Osteocyte (in vitro differentiated cells): ENCODE measurements at places on chromosomes 16 and 17. TPM values are rescaled to one million over a fixed set of nuclear protein-coding genes. Genes with fewer than 3 reads are reported as not detected.

GRB7 gene
- 0.94 and 1.2 TPM in 2 replicates for total RNA-seq

GAS7 gene
- 18.1 and 18.4 TPM in 2 replicates for total RNA-seq

HOXB7 gene
- not detected in 2 replicates for total RNA-seq

COPZ2 gene
- total RNA-seq = 49.4 and 53.4 TPM in 2 replicates

GRCh38 chr17:13240851-13241250 is 223.0 kb upstream of the ELAC2 start:
- H3K27ac ChIP-seq = no peak overlapping the region
- peaks cover 17% of the 10 kb centered on the region for H3K27me3 ChIP-seq
- no peaks in the 10 kb centered on the region for H3K4me1 ChIP-seq

- peaks cover 32% of the 10 kb centered on the region for H3K36me3 ChIP-seq
- DNase-seq = no peak
- peak overlapping the region; percentile 40 for H3K4me3 ChIP-seq
- peaks cover 84% of the 10 kb centered on the region for H3K4me1 ChIP-seq
- no peaks in the 10 kb centered on the region for H3K27me3 ChIP-seq
- peak overlapping the region; percentile 95 for H3K27ac ChIP-seq
Observed at GRCh38 chr17:64213995-64214811, 48.9 kb downstream of the TEX2 start.

DNA sequence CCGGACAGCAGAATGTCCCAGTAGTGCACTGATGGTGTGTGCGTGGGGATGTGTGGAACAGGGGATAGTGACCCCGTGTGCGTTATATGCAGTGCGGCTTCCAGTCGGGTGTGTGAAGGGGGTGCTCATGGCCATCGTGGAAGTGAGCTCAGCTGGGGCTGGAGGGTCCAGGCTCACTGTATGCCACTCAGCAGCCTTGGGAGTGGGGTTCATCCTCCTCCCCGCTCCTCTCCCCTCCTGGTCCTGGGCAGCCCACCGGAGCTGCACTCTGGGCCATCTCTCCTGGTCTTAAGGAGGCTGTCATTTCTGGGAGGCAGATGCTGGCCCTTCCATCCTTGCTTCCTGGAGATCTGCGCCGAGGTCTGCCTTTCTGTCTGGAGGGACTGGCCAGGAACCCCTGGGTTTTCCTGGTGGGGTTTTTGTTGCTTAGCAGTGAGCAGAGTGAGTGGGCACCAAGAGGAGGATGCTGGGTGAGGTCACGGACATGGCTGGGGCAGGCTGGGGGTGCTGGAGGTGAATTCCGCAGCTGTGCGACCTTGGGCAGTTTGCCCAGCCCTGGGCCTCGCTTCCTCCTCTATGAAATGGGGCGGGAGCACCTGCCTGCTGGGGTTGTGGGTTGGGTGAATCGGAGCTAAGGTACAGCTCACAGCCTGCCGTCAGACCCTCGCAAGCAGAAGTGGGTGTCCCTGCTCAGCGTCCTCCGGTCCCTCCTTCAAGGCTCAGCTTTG is 164.1 kb downstream of the SEC14L1 start:
- no peak for DNase-seq
- H3K27ac ChIP-seq = peak overlapping the region; percentile 87
- H3K4me3 ChIP-seq = peak overlapping the region; percentile 4
- peaks cover 58% of the 10 kb centered on the region for H3K4me1 ChIP-seq
- no peaks in the 10 kb centered on the region for H3K36me3 ChIP-seq
- H3K27me3 ChIP-seq = no peaks in the 10 kb centered on the region

GRCh38 chr16:53166099-53166498 is 111.3 kb downstream of the CHD9 start:
- H3K4me3 ChIP-seq = no peak overlapping the region
- H3K27me3 ChIP-seq = no peaks in the 10 kb centered on the region

DNA sequence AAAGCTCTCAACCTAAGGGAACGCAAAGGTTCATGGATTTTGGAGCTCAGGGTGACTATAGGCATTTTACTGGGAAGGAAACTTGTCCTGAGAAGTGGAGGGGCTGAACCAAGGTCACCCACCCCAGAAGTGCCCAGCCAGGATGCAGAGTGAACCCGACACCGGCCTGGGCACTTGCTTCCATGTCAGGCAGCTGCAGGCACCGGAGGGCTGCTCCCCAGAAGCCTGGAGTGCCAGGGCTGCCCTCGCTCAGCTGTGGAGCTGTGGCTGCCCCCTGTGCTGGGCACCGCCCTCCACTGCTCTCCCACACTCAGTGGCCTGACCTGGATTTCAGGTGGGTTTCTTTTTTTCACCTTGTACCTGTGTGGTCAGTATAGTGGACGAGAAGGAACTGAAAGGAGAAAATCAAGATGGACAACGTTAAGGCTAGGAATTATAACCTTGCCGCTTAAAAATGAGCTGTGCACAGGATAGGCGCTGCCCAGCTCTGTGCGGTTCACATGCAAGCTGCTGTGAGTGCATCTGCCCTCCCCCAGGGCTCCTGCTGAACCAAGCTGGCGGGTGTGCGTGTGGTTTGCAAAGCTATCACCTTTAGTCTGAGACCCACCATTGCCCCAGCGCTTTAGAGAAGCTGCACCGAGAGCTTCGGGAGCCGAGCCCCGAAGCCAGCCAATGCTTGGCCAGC is 2.2 kb downstream of the MAPK8IP3 start:
- peak overlapping the region; percentile 86 for H3K27ac ChIP-seq
- peaks cover 46% of the 10 kb centered on the region for H3K4me1 ChIP-seq
- H3K36me3 ChIP-seq = no peaks in the 10 kb centered on the region
- DNase-seq = no peak

GRCh38 chr17:77581480-77581879 is 377.0 kb upstream of the TNRC6C start:
- no peak overlapping the region for H3K27ac ChIP-seq
- no peak for DNase-seq
- no peak overlapping the region for H3K4me3 ChIP-seq
- no peaks in the 10 kb centered on the region for H3K36me3 ChIP-seq

GRCh38 chr16:81123092-81123852 is 27.1 kb upstream of the GCSH start:
- H3K27ac ChIP-seq = no peak overlapping the region
- no peaks in the 10 kb centered on the region for H3K36me3 ChIP-seq
- peaks cover 6% of the 10 kb centered on the region for H3K27me3 ChIP-seq
- H3K4me3 ChIP-seq = no peak overlapping the region
- no peak for DNase-seq

GRCh38 chr17:40485851-40486521 is 15.4 kb downstream of the TNS4 start:
- H3K27me3 ChIP-seq = no peaks in the 10 kb centered on the region
- no peak for DNase-seq
- H3K4me3 ChIP-seq = peak overlapping the region; percentile 4
- H3K27ac ChIP-seq = peak overlapping the region; percentile 96
- peaks cover 73% of the 10 kb centered on the region for H3K4me1 ChIP-seq

DNA sequence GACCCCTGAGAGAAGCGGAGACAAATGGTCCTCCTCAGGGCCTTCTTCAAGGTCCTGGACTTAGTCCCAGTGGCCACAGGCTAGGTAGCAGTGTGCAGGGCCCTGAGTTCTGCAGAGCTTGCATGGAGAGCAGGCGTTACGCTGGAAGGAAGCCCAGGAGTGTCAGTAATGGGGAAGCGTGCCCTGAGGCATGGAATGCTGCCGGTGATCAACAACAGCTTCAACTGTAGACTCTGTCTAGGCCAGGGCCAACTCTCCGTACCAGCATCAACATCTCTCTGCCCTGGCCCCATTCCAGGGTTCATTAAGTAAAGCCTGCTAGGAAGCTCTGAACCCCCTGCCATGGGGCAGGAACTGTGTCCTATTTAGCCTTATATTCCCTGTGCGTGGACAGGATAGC is 568 bp upstream of the TNK1 start:
- peaks cover 45% of the 10 kb centered on the region for H3K27me3 ChIP-seq
- peaks cover 10% of the 10 kb centered on the region for H3K4me1 ChIP-seq
- no peak for DNase-seq
- H3K4me3 ChIP-seq = peak overlapping the region; percentile 54
- H3K27ac ChIP-seq = no peak overlapping the region

- no peaks in the 10 kb centered on the region for H3K27me3 ChIP-seq
- H3K4me1 ChIP-seq = peaks cover 17% of the 10 kb centered on the region
- H3K4me3 ChIP-seq = no peak overlapping the region
Observed at GRCh38 chr16:82643136-82643535, 16.4 kb downstream of the CDH13 start.

- no peak within 1 kb of the TSS for H3K4me3 ChIP-seq
- no peak within 1 kb of the TSS for H3K27ac ChIP-seq
- no peaks in the 10 kb centered on the region for H3K36me3 ChIP-seq
- peaks cover 12% of the 10 kb centered on the region for H3K4me1 ChIP-seq
Observed at GRCh38 chr17:50532452-50533024, at the start of gene EPN3. Gene EPN3 (plus strand): TSS chr17:50532735. CDS start chr17:50536557, 3,822 bp downstream.

DNA sequence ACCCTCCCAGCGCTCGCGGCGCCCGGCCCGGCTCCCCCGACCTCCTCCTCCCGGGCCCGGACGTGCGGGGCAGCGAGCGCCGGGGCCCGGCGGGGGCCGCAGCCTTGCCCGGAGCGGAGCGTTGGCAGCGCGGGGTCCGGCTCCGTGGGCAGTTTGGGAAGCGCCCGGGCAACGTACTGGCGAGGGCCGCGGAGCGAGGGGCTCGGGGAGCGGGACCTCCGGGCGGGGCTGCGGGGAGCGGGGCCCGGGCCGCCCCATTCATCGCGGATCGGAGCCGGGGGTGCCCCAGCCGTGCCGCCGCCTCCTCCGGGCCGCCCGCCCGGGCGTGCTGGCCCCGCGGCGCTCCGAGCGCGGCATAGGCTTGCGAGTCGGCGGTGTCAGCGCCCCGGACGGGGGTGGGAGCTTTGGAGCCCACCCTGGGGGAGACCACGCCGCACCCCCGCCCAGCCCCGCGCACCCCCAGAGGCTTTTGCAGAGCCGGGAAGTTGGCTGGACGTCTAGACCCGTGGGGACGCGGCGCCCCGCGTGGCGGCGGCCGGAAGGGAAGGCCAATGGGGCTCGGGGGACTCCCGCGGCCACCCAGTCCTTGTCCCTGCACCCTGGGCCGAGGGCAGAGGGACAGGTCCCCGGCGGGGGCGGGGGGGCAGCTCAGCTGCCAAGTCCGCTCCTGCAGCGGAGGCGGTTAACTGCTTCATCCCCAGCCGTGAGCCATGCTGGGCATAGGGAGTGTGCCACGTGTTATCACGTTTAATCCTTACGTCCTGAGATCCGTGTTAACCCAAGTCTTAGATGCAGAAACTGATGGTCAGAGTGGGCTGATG is 852 bp downstream of the ZNF469 start:
- H3K4me3 ChIP-seq = peak overlapping the region; percentile 52
- no peaks in the 10 kb centered on the region for H3K36me3 ChIP-seq
- H3K27me3 ChIP-seq = no peaks in the 10 kb centered on the region
- peaks cover 19% of the 10 kb centered on the region for H3K4me1 ChIP-seq
- H3K27ac ChIP-seq = no peak overlapping the region

GRCh38 chr17:61253937-61254574 is 145.6 kb upstream of the TBX2 start:
- no peak overlapping the region for H3K4me3 ChIP-seq
- no peaks in the 10 kb centered on the region for H3K27me3 ChIP-seq
- no peaks in the 10 kb centered on the region for H3K36me3 ChIP-seq
- no peak overlapping the region for H3K27ac ChIP-seq
- peaks cover 51% of the 10 kb centered on the region for H3K4me1 ChIP-seq

DNA sequence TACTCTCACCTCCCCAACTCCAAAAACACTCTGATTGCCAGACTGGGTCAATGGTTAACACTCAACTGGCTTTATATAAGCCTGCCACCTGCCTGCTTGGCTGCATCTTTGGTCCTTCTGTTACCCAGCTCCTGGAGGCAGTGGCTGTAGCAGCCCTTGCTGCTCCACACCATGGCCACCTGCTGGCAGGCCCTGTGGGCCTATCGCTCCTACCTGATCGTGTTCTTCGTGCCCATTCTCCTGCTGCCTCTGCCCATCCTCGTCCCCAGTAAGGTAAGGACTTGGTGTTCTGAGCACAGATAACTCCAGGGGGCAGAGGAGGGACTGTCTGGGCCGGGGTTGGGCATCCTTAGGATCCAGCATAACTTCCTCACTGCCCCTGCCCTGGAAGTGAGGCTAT is at the start of gene SLC13A2:
Gene SLC13A2, plus strand, starts transcription at position 103 of the 400 bp plus-strand sequence. Its CDS starts 69 bp downstream, at position 172.
- no peak within 1 kb of the TSS for H3K27ac ChIP-seq
- no peaks in the 10 kb centered on the region for H3K36me3 ChIP-seq
- peaks cover 58% of the 10 kb centered on the region for H3K27me3 ChIP-seq
- no peak for DNase-seq

DNA sequence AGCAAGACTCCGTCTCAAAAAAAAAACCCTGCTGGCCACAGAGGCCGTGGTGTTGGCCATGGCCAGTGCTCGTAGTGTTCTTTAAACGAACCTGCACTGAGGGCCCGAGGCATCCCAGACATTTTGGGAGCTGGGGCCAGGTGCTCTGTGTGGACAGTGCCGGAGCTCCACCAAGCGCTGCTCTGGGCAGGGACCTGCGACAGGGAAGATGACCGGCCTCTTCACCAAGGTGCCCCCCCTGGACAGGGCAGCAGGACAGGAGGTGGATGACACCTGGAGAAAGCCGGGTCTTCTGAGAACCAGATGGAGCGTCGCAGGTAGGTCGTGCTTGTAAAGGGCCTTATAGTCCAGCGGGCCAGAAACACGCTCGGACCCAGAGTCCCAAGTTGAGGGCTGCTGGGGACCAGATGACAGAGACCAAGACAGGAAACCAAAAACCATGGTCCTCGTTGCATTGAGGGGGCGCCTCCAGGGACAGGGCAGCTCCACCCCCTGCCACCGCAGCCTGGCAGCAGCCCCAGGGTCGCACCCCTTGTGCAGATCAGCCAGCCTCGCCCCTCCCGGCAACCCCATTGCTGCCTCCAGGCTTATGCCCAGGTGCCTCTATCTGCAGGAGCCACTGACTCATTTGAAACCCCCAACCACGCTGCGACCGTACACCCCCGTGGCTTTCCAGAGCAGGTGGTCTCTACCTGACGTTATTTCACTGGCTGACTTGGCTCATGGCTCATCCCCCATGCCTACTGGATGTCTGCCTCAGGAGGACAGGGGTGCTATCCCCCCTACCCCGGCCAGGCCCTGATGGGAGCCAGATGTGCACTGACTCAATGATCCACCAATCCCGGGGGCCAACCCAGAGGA is 4.2 kb upstream of the NTN3 start:
- H3K27me3 ChIP-seq = no peaks in the 10 kb centered on the region
- no peak overlapping the region for H3K27ac ChIP-seq
- H3K4me1 ChIP-seq = peaks cover 26% of the 10 kb centered on the region
- no peaks in the 10 kb centered on the region for H3K36me3 ChIP-seq
- DNase-seq = no peak

DNA sequence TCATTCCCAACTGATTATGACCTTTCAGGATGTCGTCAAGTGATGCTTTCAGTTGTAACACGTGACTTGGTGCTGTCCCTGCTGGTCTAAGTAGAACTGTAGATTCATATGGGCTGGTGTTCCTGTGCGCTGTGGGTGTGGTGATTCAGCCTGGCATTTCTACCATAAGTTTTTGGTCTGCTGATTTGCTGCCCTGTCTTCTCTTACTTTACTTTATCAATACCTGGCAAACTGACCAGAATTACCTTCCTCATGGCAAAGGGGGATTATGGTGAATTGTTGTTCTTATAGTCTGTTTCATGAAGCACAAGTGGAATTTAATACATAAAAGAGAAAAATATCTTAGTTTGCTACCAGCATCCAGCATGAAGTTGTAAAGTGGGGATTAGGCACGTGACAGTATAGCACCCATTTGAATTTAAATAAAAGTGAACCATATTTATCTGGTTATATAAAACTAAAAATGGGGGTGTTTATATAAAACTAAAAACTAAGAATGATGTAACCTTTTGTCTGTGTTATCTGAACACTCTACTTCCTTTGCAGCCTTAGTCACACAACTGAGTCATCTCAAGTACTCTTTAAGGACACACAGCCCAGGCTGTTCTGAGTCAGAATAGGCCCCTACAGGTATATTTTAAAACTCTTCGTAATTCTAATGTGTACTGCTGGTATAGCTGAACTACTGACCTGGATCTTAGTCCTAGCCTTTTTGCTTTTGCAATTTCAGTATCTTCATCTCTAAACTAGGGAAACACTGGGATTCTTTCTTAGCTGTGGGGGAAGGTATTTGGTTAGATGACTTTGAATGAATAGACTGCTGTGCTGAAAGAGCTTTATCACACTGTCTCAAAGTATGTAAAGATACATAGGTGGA is 28.3 kb downstream of the TTC19 start:
- H3K27ac ChIP-seq = peak overlapping the region; percentile 90
- no peak for DNase-seq
- H3K36me3 ChIP-seq = peaks cover 87% of the 10 kb centered on the region
- no peaks in the 10 kb centered on the region for H3K27me3 ChIP-seq
- H3K4me3 ChIP-seq = no peak overlapping the region
